ENCODE measurements at places on chromosomes 11 and 22.

DNA sequence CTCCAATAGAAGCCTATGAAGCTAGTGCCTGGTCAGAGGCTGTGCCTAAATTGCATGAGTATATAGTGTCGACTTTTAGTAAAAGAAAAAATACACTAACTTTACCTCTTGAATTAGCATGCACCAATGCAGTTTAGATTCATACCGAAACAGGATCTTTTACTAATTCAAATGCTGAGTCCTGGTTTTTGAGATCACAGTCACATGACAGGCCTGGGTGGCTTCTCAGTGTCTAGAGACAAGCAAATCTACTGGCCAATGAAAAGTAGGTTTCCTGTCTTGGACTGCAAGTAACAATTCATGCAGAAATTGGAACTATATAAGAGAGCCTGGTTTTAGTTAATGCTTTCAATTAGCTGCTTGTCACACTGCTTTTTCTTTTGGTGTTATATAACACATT, 7.2 kb downstream of the ARHGEF12 start:
- DNase-seq: no peak

GRCh38 chr11:13465909-13466371, 2.9 kb upstream of the BTBD10 start:
- DNase-seq: no peak

- no peak for DNase-seq
Observed at GRCh38 chr11:30436801-30437200, 113.9 kb downstream of the ARL14EP start.

DNA sequence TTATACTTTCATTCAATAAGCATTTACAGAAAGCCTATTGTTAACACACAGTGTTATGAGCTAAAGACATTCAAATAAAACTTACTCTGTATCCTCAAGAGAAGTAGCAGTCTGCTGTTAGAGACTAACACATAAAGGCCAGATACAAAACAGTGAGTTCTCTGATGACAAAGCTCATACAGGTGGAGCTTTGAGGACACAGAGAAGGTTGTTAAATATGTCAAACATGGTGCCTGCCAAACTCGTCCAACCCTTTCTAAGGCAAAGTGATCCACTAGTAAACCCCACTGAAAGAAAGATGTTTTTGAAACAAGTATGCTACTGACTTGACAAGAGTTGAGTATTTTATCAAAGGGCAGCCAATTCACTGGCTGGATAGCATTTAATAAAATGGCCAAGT, 70.1 kb downstream of the C2CD3 start:
- no peak for DNase-seq

DNA sequence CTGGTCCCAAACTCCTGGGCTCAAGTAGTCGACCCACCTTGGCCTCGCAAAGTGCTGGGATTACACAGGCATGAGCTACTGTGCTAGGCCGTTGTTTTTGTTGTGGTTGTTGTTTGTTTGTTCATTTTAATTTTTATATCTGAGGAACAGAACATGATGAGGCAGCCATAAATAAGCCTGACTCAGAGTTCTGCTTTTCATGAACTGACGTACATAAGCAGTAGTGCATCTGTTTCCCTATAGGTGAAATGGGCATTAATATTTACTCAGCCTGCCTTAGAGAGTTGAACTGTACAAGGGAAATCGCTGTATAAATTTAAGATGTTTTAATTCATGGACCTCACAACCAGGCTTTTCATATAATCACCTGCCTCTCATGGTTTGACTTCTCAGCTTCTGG, 80.5 kb downstream of the PDHX start:
- no peak for DNase-seq

DNA sequence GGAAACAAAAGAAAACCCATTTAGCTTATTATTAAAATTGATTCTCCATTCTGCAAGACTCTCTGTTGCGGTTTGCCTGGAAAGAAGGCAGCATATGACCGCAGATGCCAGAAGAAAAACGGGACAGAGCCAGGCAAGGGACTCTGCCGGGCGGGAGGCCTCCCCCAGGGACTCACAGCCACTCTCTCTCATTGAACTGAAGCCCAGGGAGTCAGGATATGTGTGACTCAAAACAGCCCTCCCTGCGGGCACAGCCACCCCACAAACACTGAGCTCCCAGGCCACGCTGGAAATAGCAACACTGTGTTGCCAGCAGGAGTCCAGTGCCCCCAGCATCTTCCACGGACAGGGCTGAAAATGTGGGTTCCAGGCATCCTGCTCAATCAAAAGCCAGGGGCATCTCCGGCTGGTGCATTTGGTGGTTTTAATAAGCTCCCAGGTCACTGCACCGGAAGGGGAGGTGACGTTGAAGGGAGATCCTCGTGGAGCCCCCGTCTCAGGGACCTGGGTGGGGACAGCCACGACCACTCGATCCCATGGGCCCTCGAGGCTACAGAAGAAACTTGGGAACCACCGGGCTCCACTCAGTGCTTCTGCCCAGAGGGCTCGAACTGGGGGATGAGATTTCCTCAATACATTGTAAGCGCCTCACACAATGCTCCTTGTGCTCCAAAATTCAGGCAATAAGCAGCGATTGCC, 624.5 kb downstream of the TBC1D22A start:
- DNase-seq: no peak

DNA sequence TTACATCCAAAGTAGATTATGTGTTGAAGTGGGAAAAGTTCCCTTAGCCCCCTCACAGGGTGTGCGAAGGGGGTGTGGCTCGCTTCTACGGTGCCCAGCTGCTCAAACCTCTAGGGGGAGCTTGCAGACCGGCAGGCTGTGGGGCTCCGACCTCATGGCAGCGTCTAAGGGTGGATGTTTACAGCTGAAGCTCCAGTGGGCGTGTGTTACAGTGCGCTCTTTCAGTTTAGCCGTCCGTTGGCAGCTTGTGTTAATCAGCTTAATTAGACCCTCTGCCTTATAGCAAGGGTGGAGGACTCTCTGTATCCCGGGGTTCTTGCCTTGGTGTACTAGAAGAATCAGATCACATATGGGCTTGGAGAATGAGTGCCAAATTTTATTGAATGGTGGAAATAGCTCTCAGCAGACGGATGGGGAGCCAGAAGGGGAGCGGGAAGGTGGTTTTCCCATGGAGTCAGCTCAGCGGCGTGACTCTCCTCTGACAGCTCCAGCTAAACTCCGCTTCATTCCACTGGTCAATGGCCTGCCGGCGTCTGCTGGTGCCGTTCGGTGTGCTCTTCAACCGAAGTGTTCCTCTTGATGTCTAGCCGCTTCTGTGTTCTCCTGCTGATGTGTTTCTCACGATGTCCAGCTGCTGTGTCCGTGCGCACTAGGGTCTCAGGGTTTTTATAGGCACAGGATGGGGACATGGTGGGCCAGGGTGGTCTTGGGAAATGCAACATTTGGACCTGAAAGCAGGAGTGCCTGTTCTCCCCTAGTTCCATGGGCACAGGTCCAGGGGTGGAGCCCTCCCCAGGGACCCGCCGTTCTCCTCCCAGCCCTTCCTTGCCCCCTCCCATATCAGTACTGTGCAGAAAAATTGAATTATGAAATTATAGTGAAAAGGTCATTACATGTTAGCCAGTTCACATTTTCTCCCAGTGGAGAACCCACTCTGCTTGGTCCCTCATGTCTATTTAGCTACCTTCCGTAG, 28.6 kb upstream of the OR10G7 start:
- DNase-seq: peak; percentile 63

GRCh38 chr11:77375107-77375506, 73.6 kb upstream of the GDPD4 start:
- DNase-seq: no peak

- DNase-seq: no peak
Observed at GRCh38 chr11:27864611-27865010, 164.4 kb upstream of the BDNF start.

- DNase-seq: no peak
Observed at GRCh38 chr22:45424241-45424731, 10.8 kb downstream of the RIBC2 start.

- DNase-seq: no peak
Observed at GRCh38 chr11:111957663-111958444, 20.7 kb downstream of the DIXDC1 start.

DNA sequence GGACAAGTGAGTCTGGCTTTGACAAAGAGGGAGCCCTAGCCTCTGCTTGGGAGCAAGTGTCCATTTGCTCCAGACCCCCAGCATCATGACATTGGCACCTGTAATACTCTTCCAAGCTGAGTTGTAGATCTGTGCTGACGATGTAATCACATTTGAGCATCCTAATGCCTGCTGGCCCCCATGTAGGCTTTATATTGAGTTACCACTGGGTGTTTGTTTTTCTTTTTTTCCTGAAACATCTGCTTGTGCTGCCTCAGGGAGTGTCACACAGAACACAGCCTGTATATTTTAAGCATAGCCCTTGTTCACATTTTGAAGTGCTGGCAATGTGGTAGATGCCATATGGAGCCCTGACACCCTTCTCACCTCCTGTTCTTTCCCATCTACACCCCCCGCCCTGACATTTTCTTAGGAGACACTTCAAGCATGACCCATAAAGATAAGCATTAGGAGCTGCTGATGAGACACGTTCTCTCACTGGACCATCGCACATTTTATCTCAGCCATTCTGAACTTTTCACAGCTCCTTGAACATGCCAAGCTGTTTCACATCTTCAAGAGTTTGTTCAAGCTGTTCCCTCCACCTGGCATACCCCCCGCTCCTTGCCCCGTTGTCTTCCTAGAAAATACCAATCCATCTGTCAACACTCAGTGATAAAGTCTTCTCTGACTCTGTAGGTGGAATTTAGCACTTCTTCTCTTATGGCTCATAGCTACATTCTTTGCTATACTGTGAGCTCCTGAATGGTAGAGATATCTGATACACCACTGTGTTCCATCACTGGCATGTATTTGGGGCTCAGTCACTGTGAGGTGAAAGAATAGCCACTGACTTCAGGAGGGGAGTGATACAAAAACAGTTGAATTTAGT, 128.7 kb downstream of the TRIM44 start:
- no peak for DNase-seq

GRCh38 chr11:124646148-124646547, 23.5 kb downstream of the TBRG1 start:
- no peak for DNase-seq

GRCh38 chr11:57273448-57274058, 36.5 kb upstream of the APLNR start:
- DNase-seq: no peak

- no peak for DNase-seq
Observed at GRCh38 chr22:39352306-39352891, 2.6 kb downstream of the SYNGR1 start.

All from activated naive CD8-positive, alpha-beta T cell treated with anti-CD3 and anti-CD28 coated beads for 36 hours (primary cell).